ENCODE measurements at places on chromosomes 5 and 9.

- DNase-seq = no peak
Measured at GRCh38 chr5:174356536-174356935, 311.0 kb downstream of the NSG2 start.

DNA sequence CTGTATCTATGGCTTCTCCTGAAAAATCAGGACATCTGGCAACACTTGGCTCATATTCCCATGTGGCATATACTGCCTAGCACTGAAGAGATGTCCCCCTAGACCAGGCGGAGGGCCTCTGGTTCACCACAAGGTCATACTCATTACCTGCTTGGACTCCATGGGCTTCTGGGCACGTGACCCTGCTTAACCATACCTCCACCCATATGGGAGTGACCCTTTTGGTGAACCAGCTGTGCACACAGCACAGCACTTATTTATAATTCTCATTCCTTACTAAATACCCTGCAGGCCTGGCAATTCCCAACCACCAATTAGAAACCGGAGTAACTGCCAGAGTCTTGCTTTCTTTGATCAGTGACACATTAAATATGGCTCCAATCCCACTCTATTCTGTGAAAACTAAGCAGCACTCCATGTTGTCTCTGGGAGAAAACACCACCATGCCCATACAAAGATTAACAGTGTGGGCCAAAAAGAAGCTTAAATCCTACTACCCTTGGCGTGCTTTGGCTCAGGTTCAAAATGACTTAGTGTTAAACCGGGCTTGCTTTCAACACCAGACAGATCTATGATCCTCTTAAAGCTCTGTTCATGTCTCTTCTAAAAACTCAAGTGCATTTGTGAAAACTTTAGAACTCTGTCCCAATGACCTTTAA lies 57.7 kb downstream of the MTMR12 start:
- DNase-seq = no peak

DNA sequence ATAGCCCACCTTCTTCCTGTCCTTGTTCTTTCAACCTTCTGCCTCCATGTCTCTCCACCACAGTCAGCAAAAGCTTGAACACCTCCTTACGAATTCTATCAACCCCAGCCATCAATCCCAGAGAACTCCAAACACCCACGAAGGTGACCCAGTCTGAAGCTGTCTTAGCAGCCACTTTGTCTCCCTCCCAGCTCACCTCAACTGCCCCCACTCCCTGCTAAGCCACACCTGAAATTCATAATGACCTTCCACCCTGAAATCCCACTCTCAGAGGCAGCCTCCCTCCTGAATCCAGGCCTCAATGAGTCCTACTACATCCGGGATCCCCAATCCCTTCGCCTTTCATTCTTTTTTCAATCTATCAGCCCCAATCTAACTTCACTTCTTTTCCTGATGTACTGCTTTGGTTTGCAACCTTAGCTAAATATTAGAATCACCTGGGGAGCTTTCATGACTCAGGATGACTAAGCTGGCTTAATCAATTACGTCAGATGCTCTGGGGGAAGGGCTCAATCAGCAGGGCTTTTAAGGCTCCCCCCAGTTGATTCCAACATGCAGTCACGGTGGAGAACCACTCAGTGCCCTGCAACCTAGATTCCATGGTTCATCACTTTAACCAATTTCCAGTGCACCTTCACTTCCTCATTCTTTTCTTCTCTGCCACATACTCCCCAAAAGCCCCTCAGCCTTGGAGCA lies 32.2 kb downstream of the BHMT start:
- DNase-seq = no peak

GRCh38 chr5:112634796-112635195 lies 102.9 kb upstream of the APC start:
- no peak for DNase-seq

- no peak for DNase-seq
Measured at GRCh38 chr5:5387192-5387591, 35.3 kb upstream of the ICE1 start.

- DNase-seq = no peak
Measured at GRCh38 chr5:6510132-6510531, 61.5 kb downstream of the UBE2QL1 start.

DNA sequence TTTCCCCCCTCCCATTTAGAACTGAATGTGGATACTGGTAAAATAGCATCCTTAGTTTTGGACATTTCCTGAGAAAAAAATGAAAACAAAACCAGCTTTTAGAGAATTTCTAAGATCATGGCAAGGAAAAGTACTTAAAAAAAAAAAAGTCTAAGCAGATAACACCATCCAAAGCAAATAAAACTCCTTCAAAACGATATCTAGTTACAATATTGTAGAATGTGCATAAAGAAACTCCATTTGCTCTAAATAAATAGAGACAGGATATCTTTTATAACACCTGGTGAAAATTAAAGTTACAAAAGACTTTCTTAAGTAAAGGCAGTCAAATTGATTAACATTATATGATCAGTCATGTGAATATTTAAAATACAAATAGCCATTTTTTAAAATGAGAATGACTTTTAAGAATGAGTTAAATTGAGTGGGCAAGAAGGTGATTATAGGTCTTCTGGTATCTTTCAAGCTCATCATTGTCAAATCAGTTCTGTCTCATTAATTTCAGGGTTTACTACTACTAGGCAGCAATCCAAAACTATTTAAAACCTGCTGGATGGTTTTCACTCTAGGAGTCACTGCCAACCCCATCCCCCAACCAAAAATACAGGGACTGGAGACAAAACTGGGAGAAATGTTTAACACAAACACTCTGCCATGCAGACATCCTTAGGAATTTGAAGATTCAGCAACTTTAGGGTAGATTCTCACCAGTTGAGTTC lies 382.6 kb downstream of the ADGRV1 start:
- no peak for DNase-seq

DNA sequence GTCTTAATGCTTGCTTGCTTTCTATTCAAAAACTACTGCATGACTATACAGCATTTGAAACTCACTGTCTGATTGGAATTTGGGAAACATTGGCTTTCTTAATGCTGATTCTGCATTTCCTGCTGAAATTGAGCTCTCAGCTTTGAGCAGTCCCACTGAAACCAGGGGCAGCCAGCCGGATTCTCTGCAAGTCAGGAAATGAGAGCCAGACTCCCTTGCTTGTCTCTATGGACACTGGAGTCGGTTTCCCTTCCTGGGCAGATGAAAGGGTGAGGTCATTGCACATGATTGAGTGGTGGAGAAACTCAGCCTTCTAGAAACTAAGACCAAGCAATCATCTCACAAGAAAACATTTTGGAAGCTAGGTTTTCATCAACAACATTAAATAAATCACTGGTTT lies 119.7 kb upstream of the SPATA31C2 start:
- no peak for DNase-seq

DNA sequence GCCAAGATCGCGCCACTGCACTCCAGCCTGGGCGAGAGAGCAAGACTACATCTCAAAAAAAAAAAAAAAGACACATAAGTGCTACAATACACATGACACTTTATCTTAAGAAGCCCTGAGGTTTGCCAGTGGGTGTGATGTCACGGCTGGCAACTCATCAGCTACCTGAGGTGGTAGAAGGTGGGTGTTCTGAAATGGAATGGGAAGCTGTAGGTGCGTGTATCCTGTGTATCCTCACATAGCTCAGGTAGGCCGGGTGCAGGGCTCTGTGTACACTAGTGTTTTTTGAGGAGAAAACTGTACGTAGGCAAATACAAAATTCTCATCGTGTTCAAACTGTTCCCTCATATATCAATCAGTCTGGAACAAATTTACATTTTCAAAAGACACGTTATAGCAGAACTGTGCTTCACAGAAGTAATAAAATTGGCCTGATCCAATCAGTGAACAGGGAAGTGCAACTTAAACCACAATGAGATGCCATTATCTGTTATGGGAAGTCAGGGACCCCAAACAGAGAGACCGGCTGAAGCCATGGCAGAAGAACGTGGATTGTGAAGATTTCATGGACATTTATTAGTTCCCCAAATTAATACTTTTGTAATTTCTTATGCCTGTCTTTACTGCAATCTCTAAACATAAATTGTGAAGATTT lies 10.4 kb downstream of the BICD2 start:
- DNase-seq = no peak

- DNase-seq = no peak
Measured at GRCh38 chr5:81422671-81423070, 28.7 kb upstream of the ACOT12 start.

DNA sequence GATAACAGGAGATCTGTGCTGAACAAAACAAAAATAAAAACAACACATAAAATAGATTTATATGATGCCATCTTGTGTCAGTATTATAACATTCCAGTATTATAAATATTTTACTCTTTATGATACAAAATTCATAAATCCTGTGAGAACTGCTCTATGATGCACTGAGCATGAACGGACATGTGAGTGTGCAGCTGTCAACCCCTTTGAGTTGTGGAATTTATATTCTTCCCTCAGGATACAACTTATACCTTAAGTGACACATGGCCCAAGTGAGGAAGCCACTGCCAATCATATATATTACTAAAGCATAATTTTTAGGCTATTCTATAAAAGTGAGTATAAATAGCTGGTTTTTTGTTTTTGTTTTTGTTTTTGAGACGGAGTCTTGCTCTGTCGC lies 116.0 kb upstream of the OR13F1 start:
- no peak for DNase-seq

DNA sequence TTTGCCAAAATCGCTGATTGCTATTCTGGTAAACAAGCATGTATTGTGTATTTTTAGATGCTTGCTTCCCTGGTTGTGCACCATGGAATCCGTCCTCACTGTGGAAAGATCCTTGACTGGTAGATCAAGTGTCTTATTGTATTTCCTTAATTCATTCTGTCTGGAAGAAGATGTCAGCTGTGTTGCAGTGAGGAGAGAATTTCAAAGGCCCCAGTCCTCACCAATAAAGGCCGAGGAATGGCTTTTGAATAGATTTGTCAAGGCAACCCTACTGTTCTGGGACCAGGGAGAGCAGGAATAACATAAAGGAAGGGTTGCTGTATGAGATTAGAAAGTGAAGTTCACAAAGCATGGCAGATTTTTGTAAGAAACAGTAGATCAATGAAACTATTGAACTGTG lies 36.2 kb upstream of the POU5F2 start:
- DNase-seq = no peak

DNA sequence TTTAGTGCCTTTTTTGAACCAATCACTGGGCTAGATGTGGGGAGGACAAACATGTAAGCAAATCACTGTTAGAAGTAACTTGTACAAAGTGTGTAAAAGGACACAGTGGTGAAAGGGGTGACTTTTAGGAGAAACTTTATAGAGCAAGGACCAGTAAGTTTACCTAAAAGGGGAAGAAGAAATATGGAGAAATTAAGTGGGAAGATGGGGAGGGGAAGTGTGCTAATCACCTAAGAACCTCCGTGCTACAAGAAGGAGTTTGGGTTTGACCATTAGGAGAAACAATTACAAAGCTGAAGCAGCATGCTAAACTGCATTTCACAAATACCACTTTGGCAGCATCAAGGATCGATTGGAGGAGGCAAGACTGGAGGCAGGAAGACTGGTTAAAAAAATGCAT lies 17.3 kb downstream of the ITGA1 start:
- DNase-seq = no peak

DNA sequence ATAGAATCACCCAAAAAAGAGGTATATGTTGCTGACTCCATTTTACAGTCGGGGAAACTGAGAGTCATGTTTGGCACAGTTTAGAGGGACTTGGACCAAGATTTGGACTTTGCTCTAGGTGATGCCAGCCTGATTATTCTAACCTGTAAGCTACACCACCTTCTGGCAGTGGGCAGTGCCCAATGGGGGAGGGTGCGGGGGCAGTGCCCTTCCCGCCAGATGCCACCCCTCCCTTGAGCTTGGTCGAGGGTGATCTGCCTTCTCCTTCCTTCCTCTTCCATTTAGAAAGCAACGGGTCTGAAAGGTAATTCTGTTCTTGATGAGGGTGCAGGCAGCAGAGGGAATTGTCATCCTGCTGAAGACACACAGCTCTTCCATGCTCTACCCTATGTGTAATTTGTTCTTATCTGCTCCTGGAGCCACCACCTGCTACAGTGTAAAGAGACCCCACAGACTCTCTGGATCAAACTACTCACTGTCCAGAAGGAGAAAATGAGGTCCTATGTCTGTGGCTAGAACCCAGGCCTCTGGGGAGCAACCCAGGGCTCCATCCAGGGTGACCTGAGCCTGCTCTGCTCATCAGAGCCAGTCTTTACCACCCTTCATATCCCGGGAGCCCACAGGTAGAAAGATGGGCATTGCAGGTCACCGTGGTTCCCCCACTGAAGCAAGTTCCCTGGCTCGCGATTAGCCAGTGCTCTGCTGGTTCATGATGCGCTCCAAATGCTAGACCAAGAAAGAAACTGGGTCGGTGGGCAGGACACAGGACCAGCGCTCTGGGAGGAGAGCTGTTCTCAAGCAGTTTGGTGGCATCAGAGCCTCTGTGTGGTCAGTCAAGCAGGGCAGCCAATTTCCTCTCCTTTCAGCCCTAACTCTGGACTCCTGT lies 156.2 kb downstream of the RGS3 start:
- no peak for DNase-seq

Measured in stimulated activated CD4-positive, alpha-beta T cell treated with anti-CD3 and anti-CD28 coated beads, Interleukin-12 subunit alpha, Interleukin-12 subunit beta, amount 100 ng/mL, for 24 hours (primary cell).